ENCODE measurements at places on chromosomes 12 and 14.

GRCh38 chr12:124681779-124682391, 114.5 kb upstream of the NCOR2 start:
- DNase-seq = no peak

- no peak for DNase-seq
These were observed 39.8 kb downstream of the GALNT9 start for GRCh38 chr12:132289356-132290202.

GRCh38 chr14:100152091-100152490, 7.4 kb downstream of the DEGS2 start:
- no peak for DNase-seq

- DNase-seq = no peak
These were observed 116.2 kb upstream of the TMEM260 start for GRCh38 chr14:56463271-56463890.

DNA sequence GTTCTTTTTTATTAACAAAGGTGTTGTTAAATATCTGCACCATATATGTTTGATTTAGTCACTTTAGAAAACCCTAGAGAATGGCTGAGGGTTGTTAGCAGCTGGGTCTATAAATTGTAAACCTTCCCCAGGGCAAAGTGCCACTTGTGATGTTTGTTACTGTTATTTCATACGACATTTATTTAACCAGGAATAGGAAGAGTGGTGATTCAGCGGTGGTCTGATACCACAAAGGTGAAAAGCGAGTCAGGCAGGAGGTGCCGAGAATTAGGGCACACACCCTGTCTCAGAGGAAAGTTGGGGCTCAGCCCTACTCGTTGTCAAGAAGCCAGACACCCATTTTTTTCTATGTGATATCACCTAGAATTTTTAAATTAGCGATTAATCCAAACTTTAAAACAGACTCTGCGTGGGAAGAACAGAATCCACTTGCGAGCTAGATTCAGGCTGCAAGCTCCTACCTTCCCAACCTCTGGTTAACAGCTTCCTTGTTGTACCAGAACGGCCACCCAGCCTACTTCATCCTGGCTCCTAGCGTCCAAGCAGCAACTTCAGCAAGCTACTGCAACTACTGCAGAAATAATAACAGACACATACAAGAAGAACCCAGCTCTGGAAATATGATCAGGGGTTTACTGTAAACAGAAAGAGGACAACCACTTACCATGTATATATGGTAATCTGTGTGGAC, 126.7 kb downstream of the TMEM132D start:
- no peak for DNase-seq

DNA sequence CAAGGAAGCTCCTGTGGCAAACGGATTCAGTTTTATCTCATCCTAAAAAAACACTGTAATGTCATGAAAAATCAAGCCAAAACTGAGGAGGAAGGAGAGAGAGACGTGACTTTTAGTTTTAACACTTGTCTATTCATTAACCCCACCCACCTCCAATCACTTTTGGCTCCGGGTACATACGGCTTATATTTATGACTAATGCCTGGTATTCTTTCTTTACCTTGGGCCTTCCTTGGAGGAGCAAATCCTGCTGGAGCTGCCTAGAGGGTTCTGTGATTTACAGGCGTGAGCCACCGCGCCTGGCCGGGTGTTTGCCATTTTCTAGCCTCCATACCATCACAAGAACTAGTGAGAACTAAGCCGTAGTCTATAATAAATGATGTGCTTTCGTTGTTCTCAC, 60.8 kb upstream of the RTRAF start:
- DNase-seq = no peak

DNA sequence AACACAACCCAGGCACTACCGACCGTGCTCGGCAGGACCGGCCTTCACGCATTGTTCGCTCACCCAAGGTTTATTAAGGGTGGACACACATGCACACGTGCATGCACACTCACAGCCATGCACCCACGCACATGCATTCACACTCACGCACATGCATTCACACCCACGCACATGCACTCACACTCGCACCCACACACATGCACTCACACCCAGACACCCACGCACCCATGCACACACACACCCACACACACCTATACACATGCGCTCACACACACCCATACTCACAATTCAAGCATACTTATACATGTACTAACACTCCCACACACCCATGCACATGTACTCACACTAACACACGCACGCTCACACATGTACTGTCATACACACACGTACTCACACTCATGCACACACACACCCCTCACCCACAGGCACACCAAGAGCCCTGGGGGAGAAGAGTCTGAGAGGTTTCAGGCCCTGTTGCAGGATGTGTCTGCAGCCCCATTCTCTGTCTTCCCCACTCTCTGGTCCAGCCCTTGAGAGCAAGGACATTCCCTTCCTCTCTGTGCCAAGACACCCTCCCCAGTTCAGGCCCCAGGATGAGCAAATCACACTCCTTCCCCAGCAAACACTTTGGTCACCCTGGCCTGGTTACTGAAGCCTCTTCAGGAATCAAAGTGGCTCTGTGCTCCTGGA, 49.4 kb upstream of the BCL11B start:
- DNase-seq = no peak

All from cortex of kidney (tissue), 1 donor.